ENCODE measurements at places on chromosomes 7 and 10. TPM values are rescaled to one million over a fixed set of nuclear protein-coding genes. Genes with fewer than 3 reads are reported as not detected.

The SVOPL gene
- not detected for total RNA-seq

The NCF1 gene
- total RNA-seq: 0.67 TPM

The ANKRD61 gene
- not detected for total RNA-seq

The KNDC1 gene
- 2.1 TPM for total RNA-seq

The NEUROD6 gene
- not detected for total RNA-seq

The SPDYE6 gene
- not detected for total RNA-seq

The GIMAP5 gene
- total RNA-seq: 80.6 TPM

The AVPI1 gene
- 17.8 TPM for total RNA-seq

The PRSS1 gene
- not detected for total RNA-seq

DNA sequence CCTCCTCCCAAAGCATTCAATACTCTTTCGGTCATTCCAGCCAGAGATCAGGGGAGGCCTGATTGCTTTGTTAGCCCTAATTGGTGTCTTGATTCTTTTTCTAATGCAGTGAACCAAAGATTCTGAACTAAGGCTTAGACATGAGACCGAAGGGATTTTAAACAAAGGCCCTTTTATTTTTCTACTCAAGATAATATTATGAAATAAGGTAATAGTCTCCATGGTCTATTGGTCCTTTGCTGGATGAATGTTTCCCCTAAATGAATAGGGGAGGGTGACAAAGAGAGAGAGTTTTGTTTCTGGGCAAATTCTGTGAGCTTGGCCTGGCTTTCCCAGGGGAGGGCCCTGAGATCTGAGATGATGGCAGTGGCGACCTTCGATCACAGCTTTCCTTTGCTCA is 449.1 kb downstream of the TYW1 start:
- DNase-seq: no peak

DNA sequence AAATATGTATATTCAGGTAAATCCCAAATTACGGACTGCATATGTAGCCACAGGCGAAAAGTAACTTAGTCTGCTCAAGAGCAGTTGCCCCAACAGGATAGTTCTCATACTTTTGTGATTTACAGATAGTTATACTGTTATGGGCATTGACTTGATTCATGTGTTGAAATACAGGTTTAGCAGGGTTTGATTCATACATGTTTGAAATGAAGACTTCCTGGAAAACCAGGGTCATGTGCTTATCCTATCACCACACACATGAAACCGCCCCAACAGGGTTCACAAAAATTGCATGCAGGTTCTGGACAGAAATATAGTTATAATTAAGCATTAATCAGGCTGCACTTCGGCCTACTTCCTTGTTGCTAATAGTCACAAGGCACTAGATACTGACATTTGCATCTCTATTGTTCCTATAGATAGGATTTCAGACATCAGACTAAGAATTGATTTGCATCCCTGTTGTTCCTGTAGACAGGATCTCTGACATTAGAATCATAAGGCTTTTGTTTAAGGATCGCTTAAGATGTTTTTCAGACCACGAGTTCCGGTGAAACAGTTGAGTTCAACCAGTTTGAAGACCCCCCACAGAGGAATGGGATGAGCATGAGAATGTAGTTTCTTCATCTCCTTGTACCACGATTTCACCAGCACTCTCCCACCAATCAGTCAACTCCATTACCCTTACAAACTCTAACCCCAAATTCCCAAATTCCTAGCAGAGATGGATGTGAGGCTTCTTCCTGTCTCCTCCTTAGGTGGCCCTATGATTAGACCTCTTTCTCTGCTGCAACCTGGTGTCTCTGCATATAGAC is 2.0 kb upstream of the ZNF398 start:
- DNase-seq: no peak

- DNase-seq: no peak
Measured at GRCh38 chr10:69576334-69577011, 3.3 kb upstream of the NEUROG3 start.

- DNase-seq: no peak
Measured at GRCh38 chr7:11469028-11469745, 362.8 kb downstream of the THSD7A start.

DNA sequence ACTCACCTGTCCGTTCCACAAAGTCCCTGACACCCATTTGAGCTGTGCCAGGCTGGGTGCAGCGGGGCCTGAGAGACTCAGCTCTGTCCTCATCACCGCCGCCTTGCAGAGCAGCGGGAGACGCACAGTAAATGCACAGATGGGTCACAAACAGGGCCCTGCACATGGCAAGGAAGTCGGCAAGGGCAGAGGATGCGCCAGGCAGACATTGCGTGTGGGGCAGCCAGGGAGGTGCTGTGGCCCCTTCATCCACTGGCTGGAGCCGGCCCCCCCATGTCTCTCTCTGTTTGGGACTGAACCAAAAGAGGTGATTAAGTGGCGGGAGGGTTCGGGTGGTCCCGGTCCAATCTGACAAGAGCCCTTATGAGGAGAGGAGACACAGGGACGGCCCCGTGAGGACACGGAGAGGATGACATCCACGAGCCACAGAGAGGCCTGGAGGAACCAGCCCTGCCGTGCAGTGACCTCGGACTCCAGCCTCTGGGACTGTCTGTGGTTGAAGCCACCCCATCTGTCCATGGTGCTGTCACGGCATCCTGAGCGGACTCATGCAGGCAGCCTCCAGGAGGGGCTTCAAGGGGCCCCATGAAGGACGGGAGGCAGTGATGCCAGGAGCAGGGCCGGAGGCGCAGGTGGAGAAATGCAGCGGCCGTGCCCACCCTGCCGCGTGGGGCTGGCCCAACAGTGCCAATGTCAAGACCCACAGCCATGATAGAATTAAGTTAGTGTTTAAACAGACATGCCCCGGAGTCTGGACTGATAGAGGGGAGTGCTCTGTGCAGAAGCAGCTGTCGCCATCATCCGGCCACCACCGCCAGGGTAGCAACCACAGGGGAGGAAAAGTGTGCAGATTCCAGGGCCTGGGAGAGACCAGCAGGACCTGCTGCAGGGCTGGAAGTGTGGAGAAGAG is 28.4 kb upstream of the FOXL3 start:
- no peak for DNase-seq

DNA sequence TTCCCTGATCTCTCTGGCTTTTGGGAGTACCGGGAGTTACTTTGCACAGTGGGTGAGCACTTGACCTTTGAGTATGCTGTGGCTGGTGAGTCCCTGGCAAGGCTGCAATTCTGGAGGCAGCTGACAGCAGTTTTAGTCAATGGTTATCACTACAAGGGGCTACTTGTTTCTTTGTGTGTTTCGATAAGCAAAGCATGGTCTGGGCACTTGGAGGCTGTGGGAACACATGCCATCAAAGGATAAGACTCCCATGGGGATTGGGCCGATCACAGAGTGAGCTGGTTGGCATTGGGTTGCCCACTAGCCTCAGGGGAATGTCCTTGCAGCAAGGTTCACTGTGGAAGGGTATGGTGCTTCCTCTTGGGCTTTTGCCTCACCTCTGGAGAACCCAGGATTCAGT is 208.2 kb downstream of the SNX13 start:
- DNase-seq: no peak

DNA sequence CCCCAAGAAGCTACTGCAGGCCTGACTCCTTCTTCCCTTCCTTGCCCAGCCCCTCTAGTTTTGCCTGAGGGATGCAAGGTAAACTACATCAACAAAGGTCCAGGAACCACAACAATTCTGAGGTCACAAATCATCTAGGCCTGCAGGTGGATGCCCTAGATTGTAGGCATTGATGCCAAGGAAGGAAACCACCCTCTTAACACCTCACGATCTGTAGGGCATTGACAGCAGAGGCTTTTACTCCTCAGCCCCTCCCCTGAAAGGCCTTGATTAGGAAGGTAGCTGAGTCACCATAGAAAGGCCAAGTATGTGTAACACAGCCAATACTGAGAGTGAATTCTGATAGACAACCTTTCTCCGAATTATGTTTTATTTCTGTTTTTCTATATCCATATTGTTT is 46.7 kb upstream of the FAM3C start:
- no peak for DNase-seq

DNA sequence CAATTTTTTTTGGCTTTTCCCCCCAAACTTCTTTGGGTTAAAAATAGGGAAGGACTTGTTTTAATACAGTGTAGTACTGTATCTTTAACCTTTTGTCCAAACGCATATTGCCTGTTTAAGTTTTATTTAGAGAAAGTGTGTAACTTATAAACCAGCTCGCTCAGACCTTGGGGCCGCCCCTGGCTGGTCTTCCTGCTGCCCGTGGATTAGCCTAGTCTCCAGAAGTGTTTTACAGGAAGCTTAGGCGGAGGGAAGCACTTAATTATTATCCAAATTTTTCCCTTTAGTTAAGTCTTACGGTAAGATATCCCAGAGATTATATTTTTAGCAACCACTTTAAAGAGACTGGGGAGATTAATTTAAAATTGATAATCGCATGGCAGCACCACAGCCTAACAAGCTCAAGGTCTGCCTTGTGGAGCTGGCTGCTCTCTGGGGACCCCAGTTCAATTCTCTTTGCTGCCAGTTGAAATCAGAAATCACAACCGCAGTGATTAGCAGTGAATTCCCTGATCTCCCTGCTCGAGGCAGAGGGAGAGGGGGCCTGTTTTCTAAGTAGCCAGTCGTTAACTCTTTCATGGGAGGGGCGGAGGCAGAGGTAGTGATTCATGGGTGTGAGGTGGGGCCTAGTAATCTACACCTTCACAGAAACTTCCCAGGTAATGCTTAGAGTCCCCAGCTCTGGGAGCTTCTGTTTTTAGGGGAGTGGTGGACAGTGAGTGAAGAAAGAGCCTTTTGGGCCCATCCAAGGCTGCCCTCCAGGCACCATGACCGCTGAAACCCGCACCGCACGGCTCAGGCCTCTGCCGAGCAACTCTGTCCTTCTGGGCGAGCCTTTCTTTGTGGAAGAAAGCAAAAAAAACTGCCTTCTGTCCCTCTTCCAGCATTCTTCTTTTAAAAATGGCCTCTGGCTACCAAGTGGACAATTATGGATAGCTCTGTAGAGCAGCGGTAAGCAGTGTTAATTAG is 548.7 kb upstream of the GALNT17 start:
- no peak for DNase-seq

GRCh38 chr10:119025336-119025735 is 4.2 kb upstream of the NANOS1 start:
- DNase-seq: peak; percentile 100

DNA sequence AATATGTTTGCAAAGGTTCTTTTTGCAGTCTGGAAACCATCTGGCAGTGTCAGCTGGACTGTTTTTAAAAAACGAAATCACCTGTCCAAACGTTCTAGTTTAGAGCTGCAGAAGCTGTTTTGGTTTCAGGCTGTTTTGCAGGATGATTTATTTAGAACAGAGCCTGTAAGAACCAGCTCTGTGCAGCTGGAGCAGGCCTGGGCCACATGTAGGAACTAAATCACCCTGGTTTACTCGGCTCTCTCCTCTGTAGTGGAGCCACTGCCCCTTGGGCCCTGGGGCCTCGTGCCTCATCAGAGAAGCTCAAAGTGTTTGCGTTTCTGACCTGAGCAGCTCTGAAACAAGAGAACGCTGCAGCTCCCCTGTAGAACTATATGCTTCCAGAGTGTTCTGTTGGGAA is 142.5 kb downstream of the ACTR3B start:
- peak; percentile 61 for DNase-seq

- DNase-seq: no peak
Measured at GRCh38 chr7:130814778-130815335, 80.8 kb upstream of the KLF14 start.

- no peak for DNase-seq
Measured at GRCh38 chr10:7855205-7855604, 36.9 kb downstream of the TAF3 start.

- DNase-seq: peak; percentile 73
Measured at GRCh38 chr7:12643644-12644043, 43.8 kb upstream of the ARL4A start.

- no peak for DNase-seq
Measured at GRCh38 chr7:26265499-26266075, 26.1 kb upstream of the SNX10 start.

GRCh38 chr7:146115548-146115850 is 1.1 kb upstream of the CNTNAP2 start:
- no peak for DNase-seq

GRCh38 chr7:7581531-7582179 is 15.0 kb downstream of the MIOS start:
- DNase-seq: no peak

GRCh38 chr7:25952261-25953057 is 199.5 kb upstream of the NFE2L3 start:
- DNase-seq: no peak

DNA sequence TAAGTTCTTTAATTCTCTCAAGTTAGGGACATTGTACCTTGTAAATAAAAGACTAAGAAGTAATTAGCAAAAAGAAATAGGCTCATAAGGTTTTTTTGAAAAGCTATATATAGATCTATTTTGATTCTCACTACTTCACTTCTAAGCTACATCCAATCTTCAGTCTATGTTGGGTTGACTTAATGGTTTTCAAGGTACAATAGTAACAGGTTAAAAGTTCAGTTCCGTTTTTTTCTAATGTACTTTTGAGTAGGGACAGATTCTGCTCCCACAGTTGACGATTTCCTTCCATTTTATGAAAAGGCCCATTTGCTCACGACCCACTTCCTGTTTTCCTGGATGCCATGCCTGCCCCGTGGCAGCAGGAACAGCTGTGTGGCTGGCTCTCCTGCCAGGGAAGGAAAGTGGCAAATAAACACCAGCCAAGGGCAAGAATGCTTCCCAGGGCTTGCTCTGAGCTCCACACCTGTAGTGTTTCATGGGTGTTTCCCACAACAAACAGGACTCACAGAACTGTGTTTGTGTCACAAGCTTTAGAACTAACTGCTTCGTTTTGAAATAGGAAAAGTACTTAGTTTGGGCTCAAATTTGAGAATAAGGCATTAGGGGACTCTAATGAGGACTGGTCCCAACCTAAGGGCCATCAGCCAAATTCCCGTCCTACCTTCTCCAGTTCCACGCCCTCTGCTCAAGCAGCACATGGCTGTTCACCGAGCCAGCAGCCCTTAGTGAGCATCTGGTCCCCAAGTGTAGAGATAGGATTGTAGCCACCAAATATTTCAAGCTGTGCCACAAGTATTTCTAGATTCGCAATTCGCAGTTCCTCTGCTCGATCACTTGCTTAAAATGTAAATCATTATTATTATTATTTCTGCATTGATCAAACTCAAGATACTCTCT is 240.7 kb downstream of the COBL start:
- no peak for DNase-seq

DNA sequence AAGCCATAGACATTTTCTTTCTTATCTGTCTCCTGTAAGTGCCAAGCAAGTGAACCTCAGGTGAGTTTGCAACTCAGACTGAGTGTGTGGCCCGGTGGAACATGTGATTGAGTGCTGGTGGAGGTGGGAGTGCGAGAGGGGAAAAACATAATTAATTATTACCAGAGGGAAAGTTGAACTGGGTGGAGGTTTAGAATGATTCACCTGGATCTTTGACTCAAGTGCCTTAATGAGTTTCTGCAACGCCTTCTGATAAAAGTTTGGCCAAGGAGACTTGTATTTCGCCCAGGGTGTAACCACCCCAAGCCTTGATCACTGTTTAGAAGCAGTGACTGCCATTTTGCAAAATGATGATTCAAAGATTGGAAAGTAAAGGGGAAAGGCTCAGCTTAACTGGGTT is 513.9 kb downstream of the GATA3 start:
- DNase-seq: no peak

GRCh38 chr10:132547421-132547861 is 9.9 kb downstream of the INPP5A start:
- DNase-seq: peak; percentile 47

- no peak for DNase-seq
Measured at GRCh38 chr7:44144968-44145478, 3.9 kb upstream of the MYL7 start.

GRCh38 chr7:45598886-45599520 is 24.8 kb downstream of the ADCY1 start:
- no peak for DNase-seq
